ENCODE measurements at places on chromosomes 3 and 15. TPM values are rescaled to one million over a fixed set of nuclear protein-coding genes. Genes with fewer than 3 reads are reported as not detected.

Gene RARRES1
- total RNA-seq, result 2.5 TPM

Gene ARIH2
- 101 TPM for total RNA-seq

DNA sequence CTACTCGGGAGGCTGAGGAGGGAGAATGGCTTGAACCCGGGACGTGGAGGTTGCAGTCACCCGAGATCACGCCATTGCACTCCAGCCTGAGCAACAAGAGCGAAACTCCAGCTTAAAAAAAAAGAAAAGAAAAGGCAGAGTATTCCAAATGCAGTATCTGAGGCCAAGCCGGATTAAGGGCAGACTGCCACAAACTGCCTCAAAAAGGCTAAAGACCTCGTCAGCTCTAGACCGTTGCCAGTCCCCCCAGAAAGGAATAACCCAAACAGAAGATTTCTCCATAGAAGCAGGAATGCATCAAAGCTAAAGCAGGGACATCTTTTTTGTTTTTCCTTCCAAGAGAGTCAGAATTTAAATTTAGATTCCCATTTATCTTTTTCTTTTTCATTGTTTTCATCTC lies 72.9 kb downstream of the TM4SF4 start:
- no peak for DNase-seq

DNA sequence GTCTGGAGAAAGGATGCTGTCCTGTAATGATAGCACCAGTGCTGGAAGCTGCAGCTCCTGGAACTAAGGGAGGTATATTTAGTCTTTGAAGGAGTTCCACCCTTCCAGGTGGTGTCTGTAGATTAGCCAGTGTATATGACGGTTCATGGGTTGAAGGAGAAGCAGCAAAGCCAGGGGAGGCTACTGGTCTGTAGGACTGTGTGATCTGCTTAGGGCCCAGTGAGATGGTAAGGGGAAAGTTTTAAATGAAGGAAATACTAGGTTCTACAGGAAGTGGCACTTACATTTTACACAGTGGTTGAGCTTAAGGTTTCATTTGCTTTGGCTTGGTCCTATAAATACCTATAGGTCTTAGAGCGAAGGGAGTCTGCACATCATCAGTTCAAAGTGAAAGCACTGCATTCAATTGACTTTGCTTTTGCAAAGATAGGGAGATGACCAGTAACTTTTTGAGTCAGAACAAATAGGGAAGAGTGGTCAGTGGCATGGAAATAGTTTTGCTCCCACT lies 5.6 kb downstream of the SLC25A38 start:
- DNase-seq, result no peak

DNA sequence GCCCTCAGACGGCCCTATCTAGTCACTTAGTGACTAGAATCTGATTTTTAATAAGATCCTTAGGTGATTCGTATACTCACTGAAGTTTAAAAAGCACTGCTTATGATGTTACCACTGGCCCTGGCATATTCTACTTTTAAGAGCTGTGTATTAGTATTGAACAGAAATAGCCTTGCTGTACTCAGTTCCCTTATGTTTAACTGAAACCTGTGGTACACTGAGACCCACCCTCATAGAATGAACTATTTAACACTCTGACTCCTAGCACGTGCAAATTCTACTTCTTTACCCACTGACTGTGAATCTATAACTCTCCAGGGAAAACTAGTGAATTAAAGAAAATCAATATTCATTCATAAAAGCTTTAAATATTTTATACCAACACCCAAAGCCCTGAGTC lies 108.9 kb downstream of the CCNL1 start:
- no peak for DNase-seq

- no peak for DNase-seq
Measured at GRCh38 chr3:131216330-131216729, 165.2 kb upstream of the NUDT16 start.

Measured in neural crest cell (in vitro differentiated cells).